GOT3 (cell line): ENCODE measurements at places on chromosomes 3 and 15.

DNA sequence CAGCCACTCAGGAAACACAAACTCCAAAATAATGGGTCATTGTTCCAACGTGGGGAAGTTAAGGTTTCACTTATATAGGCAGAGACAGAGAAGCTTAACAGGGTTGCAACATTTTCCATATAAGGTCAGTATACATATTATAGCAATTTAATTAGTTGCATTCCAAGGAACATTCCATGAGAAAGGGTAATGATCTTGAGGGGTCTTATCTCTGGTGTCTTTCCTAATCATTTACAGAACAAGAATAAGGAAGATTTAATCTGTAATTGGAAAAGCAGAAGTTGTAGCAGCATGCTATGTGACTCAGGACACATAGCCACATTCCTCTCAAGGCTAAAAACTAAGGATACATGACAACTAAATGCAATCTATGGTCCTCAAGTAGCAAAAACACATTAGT lies 4.9 kb downstream of the MNS1 start:
- no peak for DNase-seq

- no peak for DNase-seq
Measured at GRCh38 chr3:171986176-171986575, 53.2 kb upstream of the FNDC3B start.

DNA sequence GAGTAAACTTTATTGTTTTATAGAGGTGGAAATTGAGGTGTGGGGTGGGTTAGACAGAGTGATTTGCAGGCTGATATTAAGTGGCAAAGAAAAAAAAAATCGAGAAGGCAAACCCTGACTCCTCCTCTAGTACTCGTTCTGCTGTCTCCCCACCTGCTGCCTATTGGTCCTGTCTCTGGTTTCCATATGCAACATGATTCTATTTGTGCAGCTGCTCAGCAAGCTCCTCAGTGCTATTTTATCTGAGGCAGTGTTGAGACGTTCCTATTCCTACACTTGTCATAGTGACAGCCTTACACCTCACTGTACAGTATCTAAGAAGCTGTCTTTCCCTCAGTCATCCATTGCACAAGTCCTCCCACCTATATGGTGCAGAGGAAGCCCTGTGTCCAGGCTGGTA lies 45.1 kb downstream of the RSL24D1 start:
- DNase-seq, result no peak

- DNase-seq, result no peak
Measured at GRCh38 chr3:68703066-68703465, 229.3 kb downstream of the TAFA4 start.

DNA sequence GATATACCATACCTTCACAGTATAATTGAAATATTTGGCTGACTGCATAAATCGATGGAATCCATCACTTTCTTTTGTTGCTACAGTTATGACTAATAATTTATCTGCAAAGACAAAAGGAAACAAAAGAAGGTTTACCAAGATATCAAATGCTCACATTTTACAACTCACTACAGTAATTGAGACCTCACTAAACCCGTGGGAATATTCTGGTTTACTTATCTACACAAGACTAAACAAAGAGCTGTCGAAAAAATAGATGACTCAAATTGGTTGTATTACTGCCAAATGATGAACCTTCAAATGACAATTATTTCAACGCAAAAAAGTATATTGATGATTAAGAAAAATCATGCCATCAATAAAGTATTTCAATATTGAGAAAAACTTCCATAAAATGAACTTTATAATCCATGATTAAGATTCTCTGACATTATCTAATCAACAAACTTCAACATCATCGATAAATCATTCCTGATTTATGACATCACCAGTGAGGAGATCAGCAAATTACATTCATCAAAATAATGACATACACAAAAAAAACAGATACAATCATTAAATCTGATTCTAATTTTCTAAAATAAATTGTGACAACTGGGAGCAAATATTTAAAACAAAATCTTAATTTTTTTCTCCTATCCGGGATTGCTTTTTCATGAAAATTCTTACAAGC lies 36.7 kb downstream of the PLOD2 start:
- no peak for DNase-seq

DNA sequence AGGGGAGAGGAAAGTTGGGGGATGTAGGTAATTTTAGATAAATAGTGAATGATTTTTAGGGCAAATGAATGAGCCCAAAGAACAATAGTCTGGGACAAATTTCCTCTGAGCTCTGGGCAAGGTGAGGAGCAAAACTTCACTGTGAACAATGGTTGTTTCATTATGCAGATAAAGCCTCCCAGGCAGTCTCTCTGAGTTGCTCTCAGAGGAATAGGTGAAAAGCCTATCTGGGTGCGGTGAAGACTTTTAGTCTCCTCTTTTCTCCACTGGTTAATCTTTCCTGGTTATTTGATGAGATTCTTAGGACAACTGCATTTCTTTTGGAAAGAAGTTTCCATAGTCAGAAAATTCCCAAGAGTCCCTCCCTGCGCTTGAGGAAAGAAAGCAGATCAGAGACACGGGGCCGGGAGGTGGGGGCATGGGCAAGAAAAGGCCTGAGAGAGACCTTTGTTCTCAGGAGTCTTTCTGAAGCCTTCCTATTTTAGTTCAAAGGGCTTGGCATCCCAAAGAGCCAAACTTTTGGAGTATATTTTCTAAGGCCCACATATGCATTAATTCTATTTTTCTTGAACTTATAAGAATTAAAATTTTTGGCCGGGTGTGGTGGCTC lies 353.6 kb upstream of the SLCO3A1 start:
- DNase-seq, result no peak

DNA sequence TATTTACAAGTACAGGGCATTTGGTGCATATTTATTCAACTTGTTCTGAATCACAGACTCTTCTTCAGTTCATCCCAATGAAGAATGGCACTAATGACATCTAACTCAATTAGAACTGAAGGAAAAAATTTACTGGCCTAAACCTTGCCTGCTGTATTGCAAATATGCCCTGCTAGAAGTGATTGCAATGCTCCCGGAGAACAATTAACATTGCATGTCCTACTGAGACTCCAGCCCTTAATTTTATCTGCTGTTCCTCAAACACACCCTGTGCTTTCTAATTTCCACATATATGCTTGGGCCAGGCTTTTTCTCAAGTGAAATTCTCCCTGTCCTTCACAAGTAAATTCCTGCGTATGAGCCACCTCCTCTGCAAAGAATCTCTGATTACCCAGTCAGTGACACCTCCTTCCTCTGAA lies 8.3 kb downstream of the ACKR4 start:
- no peak for DNase-seq

DNA sequence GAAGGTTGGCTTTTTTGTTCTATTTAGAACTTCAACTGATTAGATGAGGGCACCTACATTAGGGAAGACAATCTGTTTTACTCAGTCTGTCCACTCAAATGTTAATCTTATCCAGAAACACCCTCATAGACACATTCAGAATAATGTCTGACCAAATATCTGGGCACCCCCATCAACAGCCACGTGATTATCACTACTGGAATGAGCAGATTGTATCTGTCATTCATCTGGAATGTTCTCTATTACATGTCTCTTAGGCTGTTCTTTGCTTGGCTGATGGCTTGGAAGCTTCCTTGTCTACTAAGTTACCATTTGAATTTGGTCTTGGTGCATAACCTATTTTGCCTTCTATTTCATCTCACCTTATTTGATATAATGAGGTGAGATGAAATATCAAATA lies 15.7 kb upstream of the LRRC58 start:
- no peak for DNase-seq

DNA sequence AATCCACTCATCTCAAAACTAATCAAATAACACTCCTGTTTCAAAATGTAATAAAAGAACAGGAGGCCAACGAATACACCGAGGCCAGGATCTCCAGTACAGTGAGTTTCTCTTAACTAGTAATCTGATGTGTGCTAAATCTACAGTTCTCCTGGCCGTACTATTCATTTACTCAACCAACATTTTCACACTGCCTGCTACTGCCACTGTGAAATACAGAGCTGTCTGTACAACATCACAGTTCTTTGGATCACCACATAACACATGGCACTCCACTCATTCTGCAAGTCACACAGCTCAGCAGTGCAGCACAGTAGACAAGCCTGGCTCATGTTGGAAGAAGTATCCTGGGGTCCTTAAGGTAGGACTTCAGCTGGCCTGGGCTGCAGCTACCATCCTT lies 21.9 kb downstream of the RIOX2 start:
- DNase-seq, result no peak

DNA sequence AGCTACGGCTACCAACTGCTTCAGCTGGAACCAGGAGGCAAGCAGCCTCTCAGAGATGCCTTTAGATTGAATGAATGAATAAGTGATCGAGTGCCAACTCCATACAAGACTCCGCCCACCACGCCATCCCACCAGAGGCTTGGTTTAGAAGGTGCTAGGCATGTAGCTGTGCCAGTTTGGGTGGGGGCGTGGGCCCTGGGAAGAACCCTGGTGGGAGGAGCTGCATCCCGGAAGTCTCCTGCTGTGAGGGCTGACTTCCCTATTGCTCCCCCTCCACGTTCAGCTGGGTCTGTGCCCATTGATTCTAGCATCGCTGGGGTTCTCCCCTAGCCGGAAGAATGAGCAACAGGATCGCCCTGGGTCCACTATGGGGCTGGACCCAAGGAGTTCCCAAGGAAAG lies 20.9 kb downstream of the LINGO1 start:
- DNase-seq, result no peak

- no peak for DNase-seq
Measured at GRCh38 chr3:150268426-150269391, 139.4 kb upstream of the TSC22D2 start.

GRCh38 chr3:170697131-170697530 lies 111.3 kb upstream of the SLC7A14 start:
- DNase-seq, result no peak

DNA sequence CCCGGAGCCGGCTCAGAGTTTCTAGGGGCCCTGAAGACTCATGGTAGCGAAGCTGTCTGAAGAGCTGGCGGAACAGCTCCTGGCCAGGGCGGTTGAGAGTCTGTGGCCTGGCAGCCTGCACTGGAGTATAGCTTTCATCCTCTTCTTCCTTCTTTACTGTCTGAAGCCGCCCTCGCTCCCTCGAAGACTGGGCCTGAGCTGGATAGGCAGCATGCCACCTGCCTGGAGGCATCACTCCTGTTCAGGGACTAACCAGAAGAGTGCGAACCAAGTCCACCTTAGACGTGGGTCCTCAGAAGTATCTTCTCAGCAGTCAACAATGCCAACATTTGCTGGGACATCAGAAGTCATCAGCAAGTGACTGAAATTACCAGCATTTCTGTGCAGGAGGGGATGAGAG lies 22.2 kb downstream of the ZNF445 start:
- no peak for DNase-seq

- DNase-seq, result no peak
Measured at GRCh38 chr3:29708884-29709283, 428.0 kb downstream of the RBMS3 start.

DNA sequence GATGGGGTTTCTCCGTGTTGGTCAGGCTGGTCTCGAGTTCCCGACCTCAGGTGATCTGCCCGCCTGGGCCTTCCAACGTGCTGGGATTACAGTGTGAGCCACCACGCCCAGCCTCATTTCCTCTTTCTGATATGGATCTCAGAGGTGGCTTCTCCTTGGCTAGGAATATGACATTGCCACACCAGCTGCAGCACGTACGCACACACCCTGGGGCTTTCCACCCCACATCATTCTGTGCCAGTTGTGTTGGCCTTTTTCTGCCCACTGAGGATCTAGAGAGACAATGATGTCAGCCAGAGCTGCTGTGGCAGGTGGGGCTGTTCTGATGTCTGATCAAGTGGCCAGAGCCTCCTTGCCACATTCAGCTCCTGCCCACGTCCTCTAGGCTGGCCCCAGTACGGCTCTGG lies 29.0 kb downstream of the TMEM45A start:
- no peak for DNase-seq
